ENCODE measurements at places on chromosomes 16 and 17. TPM values are rescaled to one million over a fixed set of nuclear protein-coding genes. Genes with fewer than 3 reads are reported as not detected.

KRT27 gene
- total RNA-seq = not detected

DNA sequence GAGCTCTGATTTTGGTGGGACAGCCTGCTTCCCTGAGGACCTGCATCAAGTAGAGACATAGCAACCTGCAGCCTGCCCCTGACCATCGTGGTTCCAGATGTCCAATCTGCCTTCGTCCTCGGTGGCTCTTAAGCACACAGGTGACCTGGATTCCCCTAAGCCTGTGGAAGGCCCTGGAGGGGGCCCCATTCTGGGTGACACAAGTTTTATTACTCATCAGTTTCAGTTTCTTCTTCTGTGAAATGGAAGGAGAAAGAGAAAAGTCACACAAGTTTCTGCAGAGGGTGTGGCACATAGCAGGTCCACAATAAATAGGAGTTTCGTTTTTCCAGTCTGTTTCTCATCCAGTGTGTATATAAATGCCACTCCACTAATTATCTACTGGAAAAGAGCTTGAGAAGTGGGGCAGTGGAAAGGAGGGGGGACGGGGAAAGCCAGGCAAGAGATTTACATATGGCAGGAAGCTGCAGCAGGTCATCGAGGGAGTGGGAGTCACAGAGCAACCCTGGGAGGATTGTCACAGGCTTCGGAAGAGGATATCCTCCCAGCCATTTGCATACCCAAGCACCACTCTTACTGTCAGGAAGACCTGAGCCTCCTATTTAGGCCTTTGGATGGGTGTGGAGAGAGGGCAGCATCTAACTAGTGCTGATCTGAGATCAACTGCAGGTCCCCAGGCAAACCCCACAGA is 10.0 kb upstream of the NOS2 start:
- no peak for DNase-seq

ETV4 gene
- 0.41 TPM for total RNA-seq

DNA sequence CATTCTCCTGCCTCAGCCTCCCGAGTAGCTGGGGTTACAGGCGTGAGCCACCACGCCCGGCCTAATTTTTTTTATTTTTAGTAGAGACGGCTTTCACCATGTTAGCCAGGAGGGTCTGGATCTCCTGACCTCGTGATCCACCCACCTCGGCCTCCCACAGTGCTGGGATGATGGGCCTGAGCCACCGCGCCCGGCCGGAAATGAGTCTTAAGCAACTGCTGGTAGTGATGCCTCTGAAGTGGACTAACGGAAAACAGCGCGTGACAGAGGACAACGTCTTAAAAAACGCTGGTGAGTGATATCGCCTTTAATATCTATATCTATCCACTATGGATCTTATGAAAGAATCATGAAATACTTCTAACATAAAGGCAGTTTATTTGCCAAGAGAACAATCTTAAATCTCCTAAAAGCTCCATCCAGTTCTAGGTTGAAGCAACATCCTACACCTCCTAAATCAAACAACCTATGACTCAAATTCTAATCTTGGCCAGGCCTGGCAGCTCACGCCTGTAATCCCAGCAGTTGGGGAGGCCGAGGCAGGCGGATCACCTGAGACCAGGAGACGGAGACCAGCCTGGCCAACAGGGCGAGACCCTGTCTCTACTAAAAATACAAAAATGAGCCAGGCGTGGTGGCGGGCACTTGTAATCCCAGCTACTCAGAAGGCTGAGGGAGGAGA is 69.8 kb downstream of the NXN start:
- no peak for DNase-seq

GRCh38 chr16:53266156-53266555 is 168.1 kb upstream of the RBL2 start:
- DNase-seq = no peak

DNA sequence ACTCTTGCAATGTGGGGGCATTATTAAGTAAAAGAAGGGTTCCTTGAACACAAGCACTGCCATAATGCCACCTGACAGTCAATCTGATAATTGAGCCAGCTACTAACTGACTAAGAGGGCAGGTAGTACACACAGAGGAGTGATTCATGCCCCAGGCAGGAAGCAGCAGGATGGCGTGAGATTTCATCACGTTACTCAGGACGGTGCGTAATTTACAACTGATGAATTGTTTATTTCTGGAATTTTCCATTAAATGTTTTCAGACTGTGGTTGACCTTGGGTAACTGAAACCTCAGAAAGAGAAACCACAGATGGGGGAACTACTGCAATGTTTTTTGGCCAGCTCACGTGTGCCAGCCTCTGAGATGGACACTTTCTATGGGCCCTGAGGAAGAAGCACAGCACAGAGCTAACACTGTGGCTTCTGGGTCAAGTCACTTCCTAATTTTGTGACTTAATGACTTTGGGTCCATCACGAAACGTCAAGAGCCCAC is 46.7 kb downstream of the C17orf67 start:
- DNase-seq = peak; percentile 69

GRCh38 chr16:51490866-51491265 is 339.8 kb upstream of the SALL1 start:
- no peak for DNase-seq

GRCh38 chr17:14843086-14843795 is 421.9 kb downstream of the PMP22 start:
- DNase-seq = no peak

GRCh38 chr16:76985392-76986045 is 205.5 kb upstream of the MON1B start:
- no peak for DNase-seq

KRT31 gene
- 0.09 TPM for total RNA-seq

GRCh38 chr16:75225678-75226515 is 7.1 kb downstream of the CTRB1 start:
- no peak for DNase-seq

- DNase-seq = no peak
These were observed 45.2 kb upstream of the GSE1 start for GRCh38 chr16:85567935-85568334.

EPX gene
- not detected for total RNA-seq

- DNase-seq = no peak
These were observed 93.5 kb downstream of the NPIPB11 start for GRCh38 chr16:29312835-29313558.

DNA sequence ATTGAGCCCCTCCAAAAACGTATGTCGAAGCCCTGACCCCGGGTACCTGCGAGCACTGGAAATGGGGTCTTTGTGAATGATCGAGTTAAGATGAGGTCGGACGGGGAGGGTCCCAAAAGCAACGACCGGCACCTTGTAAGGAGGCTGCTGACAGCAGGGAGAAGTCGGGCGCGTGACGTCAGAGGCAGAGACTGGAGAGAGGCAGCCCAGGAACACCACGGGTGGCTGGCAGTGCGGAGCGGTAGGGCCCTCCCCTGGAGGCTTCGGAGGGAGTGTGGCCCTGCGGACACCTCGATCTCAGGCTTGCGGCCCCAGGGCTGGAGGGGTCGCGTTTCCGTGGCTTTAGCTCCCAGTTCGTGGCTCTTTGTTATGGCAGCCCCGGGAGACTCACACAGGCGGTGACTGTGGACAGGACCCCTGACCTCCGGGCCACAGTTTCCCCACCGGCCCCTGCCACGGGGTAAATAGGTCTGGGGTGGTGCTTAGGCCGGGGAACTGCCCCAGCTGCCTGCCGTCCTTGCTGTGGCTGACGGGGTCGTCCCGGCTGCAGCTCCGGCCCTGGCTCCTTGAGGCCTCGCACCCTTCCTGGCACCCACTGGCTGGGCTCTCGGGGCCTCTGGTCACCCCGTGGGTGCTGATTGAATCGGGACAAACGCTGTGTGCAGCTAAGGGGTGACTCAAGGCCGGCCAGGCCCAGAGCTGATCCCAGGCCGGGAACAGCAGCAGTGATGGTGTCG is 10.6 kb upstream of the SSTR5 start:
- no peak for DNase-seq

DNA sequence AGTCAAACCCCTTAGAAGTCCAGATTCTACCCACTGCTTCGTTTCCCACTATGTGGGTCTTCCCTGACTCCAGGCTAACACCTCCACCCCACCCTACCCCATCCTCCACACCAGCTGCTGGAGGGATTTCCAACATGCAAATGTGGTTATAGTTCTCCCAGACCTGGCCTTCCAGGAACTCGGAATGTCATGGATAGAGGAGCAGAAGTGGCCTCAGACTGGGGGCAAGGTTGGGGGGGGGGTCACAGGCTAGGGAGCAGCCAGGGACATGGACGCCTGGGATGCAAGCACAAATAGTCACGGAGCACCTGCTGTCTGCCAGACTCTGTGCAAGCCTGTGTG is 2.0 kb downstream of the CAMKK1 start:
- no peak for DNase-seq

DNA sequence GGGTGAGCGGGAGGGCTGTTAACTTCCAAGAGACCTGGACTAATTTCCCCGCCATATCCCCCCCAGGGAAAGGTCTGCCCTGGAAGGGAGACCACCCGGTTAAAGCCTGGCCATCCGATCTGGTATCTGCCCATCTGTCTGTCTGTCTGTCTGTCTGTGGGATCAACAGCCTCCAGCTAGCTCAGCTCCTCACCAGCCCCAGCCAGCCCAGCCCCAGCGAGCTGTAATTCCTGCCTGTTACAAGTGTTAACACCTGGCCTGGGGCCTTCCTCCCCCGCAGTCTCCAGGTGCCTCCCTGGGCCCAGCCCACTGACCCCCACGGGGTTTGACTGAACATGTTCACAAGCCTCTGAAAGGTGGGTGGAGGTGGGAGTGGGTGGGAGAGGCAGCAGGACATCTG is 4.0 kb downstream of the WNT3 start:
- no peak for DNase-seq

TP53TG3B gene
- total RNA-seq = not detected

DNA sequence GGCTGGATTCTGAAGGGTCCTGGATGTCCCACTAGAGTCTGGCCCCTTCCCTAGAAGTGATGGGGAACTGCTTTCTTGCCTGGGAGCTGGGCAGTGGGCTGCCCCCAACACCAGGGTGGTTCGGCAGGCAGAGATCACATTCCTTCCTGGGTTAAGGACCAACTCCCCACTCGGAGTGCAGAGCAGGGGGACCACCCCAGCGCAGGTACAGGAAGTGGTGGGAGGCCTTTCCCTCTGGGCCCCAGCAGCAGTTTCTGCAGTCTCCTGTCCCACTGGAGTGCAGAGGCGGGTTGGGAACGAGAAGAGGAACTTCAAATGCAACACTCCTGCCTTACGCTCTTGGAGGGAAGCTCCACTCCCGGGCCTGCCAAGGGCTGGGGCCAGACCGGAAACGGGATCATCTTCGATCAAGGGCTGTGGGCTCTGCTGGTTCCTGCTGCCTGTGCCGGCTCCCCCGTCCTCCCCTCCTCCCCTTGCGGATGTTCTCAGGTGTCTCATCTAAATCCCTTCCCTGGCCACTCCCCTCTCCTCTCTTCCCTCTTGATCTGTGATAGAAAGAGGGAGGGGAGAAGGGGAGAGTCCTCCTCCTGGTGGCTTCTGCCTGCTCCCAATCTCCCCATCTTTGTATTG is 9.0 kb upstream of the NGFR start:
- DNase-seq = no peak

HSPB9 gene
- not detected for total RNA-seq

GRCh38 chr17:34617398-34617797 is 38.0 kb downstream of the TMEM132E start:
- no peak for DNase-seq

GRCh38 chr16:48269011-48269410 is 21.7 kb upstream of the ABCC11 start:
- DNase-seq = no peak

INCA1 gene
- not detected for total RNA-seq

DNA sequence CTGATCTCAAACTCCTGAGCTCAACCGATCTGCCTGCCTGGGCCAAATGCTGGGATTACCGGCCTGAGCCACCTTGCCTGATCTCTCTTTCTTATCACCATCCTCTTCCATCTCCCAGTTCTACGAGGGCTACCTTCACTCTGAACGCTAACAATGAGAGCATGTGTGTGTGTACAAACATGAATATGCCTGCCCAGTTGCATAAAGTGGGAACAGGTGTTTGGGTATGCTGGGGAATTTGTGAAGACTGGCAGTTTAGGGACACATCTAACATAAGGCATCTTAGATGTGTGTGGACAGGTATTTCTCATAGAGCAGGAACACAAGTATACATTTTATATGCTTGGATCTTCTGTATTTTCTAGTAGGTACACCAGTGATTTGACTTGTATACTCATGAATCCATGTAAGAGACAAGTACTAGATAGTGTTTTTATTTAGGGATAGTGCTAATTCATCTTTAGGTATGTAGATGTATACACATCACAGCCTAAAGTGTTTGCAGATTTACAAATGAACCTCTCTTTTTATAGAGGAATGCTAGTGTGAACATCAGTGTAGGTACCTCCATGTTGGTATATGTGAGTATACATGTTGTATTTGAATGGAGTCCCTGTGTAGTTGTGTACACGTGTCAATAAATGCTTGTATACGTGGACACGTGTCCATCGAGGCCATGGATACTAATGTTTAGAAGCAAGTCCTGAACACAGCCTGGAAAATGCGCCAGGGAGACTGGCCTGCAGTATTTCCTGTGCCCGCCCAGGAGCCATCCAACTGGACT is 1.2 kb upstream of the DLX4 start:
- no peak for DNase-seq

DNA sequence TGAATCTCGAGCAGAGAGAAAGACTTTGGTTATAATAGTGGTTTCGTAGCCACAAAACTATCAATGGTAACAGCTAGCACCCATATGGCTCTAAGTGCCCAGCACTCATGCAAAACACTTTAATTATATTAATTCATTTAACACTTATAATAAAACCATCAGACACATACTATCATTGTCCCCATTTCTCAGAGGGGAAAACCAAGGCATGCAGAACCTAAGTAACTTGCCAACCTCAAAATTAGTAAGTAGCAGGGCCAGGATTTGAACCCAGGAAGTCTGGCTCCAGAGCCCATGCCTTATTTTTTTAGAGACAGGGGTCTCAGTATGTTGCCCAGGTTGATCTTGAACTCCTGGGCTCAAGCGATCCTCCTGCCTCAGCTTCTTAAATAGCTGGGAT is 145.6 kb upstream of the HS3ST2 start:
- DNase-seq = no peak

GRCh38 chr17:32283745-32284201 is 18.1 kb downstream of the RHBDL3 start:
- peak; percentile 56 for DNase-seq

DNA sequence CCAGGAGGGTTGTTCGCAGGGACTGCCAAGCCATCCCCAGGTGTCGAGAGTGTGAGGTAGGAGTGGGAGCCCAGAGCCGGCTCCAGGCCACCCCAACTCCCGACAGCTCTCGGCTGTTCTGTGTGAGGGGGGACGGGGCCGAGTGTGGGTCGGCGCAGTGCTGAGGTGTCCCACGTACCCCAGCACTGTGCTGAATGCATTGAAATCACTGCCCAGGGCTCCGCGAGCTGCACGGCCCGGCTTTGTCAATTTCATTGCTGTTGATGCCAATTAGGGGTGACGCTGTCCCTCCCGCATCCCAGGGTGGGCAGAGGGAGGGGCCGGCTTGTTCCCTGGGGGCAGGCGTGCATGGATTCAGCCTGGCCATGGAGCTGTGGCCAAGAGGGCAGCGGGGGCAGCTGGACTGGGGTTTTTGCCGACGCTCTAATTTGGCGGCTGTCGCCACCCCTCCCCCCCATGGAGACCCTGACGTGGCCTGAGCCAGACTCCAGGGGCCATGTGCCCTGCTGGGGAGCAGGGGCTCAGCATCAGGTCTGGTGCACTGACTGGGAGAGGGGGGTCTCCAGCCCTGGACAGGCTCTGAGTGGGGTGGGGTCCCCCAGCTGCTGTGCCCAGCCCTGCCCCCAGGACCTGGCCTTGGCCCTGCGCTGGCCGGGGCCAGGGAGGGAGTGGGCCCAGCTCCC is 14.3 kb downstream of the CENPX start:
- no peak for DNase-seq

KRT16 gene
- 2.0 TPM for total RNA-seq
